ENCODE measurements at places on chromosomes 11 and 22.

GRCh38 chr22:29703569-29704195 lies 16.1 kb upstream of the CABP7 start:
- no peak for DNase-seq
- H3K27me3 ChIP-seq, result no peaks in the 10 kb centered on the region
- H3K36me3 ChIP-seq, result no peaks in the 10 kb centered on the region
- H3K4me3 ChIP-seq, result no peak overlapping the region
- H3K27ac ChIP-seq, result no peak overlapping the region

GRCh38 chr11:92702805-92703448 lies 266.5 kb upstream of the MTNR1B start:
- no peak overlapping the region for H3K4me3 ChIP-seq
- H3K27ac ChIP-seq, result no peak overlapping the region
- no peaks in the 10 kb centered on the region for H3K4me1 ChIP-seq
- no peaks in the 10 kb centered on the region for H3K36me3 ChIP-seq

- H3K4me1 ChIP-seq, result peaks cover 26% of the 10 kb centered on the region
- H3K4me3 ChIP-seq, result no peak overlapping the region
- H3K27ac ChIP-seq, result no peak overlapping the region
Measured at GRCh38 chr11:44304091-44305025, 5.6 kb downstream of the ALX4 start.

DNA sequence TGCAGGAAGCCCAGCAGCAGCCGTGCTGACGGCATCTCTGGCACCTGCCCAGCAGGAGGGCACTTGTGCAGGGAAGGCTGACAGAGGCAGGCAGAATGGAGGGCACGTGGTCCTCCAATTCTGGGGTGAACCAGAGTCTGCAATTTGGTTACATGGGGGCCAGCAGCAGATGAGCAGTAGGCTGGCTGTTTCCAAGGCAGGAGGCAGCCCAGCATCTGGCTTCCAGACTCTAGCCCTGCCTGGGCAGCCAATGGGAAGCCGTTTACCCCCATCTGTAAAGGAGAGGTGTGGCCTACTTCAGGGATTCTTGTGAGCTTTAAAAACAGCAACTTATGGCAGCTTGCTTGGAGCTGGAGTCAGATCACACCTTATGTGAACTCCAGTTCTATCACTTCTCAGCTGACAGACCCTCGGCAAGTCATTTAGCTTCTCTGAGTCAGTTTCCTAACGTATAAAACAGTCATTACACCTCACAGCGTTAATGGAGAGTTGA lies 27.9 kb upstream of the RASL10A start:
- no peaks in the 10 kb centered on the region for H3K27me3 ChIP-seq
- no peak for DNase-seq
- no peaks in the 10 kb centered on the region for H3K36me3 ChIP-seq
- no peak overlapping the region for H3K27ac ChIP-seq

DNA sequence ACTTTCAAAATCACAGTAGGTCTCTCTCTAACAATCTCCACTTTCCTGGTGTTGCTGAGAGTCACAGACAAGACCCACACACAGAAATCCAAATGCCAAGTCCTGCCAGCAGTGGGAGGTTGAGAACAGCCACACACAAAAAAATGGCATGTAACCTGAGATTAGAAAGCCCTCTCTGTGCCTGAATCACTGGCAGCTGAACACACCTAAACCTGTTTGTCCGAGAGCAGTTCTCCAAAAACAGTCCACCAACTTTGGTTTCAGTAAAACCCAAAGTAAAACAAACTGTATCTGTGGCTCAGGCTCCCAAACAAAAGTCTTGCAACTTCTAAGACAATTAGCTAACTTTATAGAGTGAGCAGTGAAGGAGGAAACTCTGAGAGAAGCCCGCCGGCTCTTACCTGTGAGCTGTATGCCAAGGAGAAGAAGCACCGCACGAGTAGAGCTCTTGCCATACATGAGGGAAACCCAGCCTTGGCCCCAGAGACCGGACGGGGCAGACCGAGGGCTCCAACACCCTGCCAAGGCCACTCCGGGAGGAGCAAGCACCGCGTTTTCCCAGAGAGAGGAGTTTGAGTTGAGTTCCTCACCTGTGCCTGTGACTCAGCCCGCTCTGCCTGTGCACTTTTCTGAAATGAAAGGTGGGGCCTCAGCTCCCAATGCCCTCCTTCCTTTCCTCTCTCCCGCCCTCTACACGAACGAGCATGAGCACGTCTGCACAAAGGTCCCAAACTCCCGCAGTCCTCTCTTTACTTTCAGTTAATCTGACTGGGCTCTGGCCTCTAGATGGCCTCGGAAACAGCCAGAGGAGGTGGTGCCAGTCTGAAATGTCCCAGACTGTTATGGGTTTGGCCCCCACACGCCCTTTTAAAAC lies at the start of gene MPZL2:
Gene MPZL2, minus strand, starts transcription at position 603 of the 874 bp plus-strand sequence. Its CDS starts 144 bp downstream, at position 459.
- no peak for DNase-seq
- H3K4me1 ChIP-seq, result no peaks in the 10 kb centered on the region
- H3K27ac ChIP-seq, result peak within 1 kb of the TSS; percentile 61
- H3K27me3 ChIP-seq, result no peaks in the 10 kb centered on the region

GRCh38 chr11:22169833-22170232 lies 23.1 kb upstream of the ANO5 start:
- H3K27me3 ChIP-seq, result no peaks in the 10 kb centered on the region
- no peaks in the 10 kb centered on the region for H3K36me3 ChIP-seq
- H3K4me3 ChIP-seq, result no peak overlapping the region

- H3K4me3 ChIP-seq, result no peak overlapping the region
- H3K27me3 ChIP-seq, result no peaks in the 10 kb centered on the region
- DNase-seq, result no peak
- no peak overlapping the region for H3K27ac ChIP-seq
- peaks cover 40% of the 10 kb centered on the region for H3K4me1 ChIP-seq
Measured at GRCh38 chr11:35007277-35007676, 90.9 kb downstream of the PDHX start.

Data from vagina (tissue), 2 donors.